ENCODE measurements at places on chromosomes 4 and X.

DNA sequence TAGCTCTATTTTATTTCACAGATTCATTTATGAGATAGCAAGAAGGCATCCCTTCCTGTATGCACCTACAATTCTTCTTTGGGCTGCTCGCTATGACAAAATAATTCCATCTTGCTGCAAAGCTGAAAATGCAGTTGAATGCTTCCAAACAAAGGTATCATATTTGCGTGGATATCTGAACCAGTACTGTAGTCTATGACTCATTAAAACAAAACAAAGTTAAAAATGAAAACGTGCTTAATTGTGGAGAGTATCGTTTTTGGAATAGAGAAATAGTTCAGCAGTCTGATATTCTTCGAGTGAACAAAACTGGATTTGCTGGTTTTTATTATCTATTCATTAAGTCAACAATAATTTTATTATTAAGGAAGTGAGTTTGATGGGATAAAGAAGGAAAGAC, 6.3 kb downstream of the AFP start:
- peak overlapping the region; percentile 52 for H3K4me3 ChIP-seq
- H3K27me3 ChIP-seq, result peaks cover 6% of the 10 kb centered on the region

GRCh38 chr4:5753366-5753765, 42.4 kb downstream of the EVC start:
- H3K4me1 ChIP-seq, result peaks cover 28% of the 10 kb centered on the region
- H3K27me3 ChIP-seq, result no peaks in the 10 kb centered on the region
- DNase-seq, result no peak
- peak overlapping the region; percentile 83 for H3K27ac ChIP-seq

- H3K27me3 ChIP-seq, result no peaks in the 10 kb centered on the region
- no peaks in the 10 kb centered on the region for H3K4me1 ChIP-seq
- H3K4me3 ChIP-seq, result no peak overlapping the region
- DNase-seq, result no peak
- no peaks in the 10 kb centered on the region for H3K36me3 ChIP-seq
Observed at GRCh38 chr4:63105839-63106238, 1303.4 kb downstream of the TECRL start.

- H3K27me3 ChIP-seq, result no peaks in the 10 kb centered on the region
- no peaks in the 10 kb centered on the region for H3K36me3 ChIP-seq
- no peak overlapping the region for H3K27ac ChIP-seq
- peaks cover 8% of the 10 kb centered on the region for H3K4me1 ChIP-seq
Observed at GRCh38 chrX:69229436-69229835, 64.2 kb upstream of the PJA1 start.

DNA sequence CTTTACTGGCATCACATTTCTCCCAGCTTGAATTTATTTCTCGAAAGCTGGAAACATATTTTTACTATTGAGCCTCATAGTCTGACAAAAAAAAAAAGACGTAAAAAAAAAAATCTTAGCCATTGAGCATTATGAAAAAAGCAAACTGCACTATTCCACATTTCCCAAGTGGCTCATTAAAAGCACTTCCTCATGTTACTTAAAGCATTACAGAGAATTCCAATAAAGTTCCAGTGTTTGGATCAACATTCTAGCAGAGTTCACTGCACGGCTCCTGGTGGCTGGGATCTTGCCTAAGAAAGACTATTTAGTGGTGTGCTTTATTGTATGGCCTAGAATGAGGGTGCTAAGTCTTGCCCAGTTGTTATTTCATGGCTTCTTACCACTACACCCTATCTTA, 476.2 kb downstream of the PPARGC1A start:
- no peaks in the 10 kb centered on the region for H3K27me3 ChIP-seq
- H3K36me3 ChIP-seq, result no peaks in the 10 kb centered on the region
- H3K27ac ChIP-seq, result no peak overlapping the region
- DNase-seq, result no peak
- H3K4me3 ChIP-seq, result no peak overlapping the region

DNA sequence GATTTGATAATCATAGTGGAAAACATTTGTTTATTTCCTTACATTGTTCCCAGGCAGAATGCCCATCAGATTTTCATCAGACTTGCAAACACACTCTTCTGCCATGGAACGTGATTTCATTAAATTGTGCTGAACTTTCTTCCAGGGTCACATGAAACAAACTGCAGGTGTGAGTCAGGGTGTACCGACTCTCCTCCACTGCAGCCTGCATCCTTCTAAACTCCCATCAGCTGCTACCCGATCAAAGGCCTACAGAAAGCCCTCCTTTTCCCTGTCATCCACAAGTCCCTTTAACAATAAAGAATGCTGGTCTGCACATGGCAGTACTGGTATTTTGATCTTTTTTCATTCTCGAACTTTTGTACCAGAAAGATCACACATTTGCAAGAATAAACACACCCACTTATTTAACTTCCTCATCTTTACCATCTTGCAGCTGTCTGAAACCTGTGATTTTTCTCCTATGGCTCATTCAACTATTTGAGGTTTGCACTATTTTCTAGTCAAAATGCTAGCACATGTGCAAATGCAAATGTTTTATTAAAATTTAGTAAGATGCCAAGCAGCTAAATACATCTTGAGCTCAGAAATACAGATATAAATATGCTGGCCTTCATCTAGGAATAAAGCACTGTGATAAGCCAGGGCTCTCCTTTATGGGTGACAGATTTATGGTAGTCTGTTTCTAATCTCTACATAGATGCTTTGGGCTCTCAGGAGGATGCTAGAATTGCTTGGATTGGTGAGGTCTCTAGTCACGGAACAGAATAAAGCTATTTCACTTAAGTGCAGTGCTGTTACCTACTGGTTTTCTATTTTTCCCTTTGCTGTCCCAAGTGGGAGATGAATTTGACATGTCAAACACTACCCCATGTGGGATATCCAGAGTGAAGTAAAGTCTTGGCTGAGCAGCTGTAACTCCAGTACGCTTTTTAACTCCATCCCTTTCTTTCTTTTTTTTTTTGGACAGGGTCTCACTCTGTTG, 25.8 kb upstream of the ARHGAP24 start:
- no peak overlapping the region for H3K4me3 ChIP-seq
- H3K27me3 ChIP-seq, result no peaks in the 10 kb centered on the region
- no peak overlapping the region for H3K27ac ChIP-seq

- peaks cover 61% of the 10 kb centered on the region for H3K4me1 ChIP-seq
- DNase-seq, result peak; percentile 17
- no peaks in the 10 kb centered on the region for H3K36me3 ChIP-seq
Observed at GRCh38 chr4:140102421-140102820, 51.6 kb downstream of the MAML3 start.

DNA sequence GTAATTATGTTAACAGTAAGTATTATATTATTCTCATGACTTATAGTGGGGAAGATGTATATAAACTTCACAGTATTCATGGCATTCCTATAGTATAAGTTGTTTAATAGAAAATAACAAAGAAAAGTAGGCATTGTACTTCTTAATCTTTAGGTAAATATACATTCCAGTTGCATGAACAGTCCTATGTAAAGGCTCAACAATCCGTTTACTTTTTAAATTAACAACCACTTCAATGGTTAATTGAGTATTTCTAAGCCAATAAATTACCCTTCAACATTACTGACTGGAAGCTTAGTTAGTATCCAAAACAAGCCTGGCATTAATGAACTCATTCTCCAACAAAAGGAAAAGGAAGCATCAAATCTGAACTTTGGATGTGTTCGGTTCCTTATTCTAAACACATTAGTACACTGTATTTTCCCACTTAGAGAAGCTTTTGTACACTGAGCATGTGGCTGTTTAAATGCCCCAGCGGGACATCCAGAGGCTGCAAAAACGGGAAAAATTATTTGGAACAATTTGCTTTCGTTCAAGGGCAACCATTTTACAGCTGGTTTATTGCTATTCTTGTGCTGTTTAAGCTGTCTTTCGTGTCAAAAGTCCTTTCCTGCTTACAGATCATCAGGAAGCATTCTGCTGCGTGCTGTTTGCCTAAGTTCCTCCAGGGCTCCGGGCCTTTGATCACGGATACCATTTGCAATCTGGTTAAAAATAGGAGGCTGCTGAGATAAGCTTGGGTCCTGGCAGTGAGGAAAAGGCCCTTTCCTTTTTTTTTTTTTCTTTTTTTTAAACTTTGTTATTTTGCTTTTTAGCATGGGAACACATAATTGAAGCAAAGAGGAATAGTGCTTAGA, 460.3 kb downstream of the SPRY1 start:
- no peak overlapping the region for H3K27ac ChIP-seq
- H3K27me3 ChIP-seq, result no peaks in the 10 kb centered on the region
- H3K4me3 ChIP-seq, result peak overlapping the region; percentile 52
- DNase-seq, result peak; percentile 33
- peaks cover 10% of the 10 kb centered on the region for H3K4me1 ChIP-seq
- no peaks in the 10 kb centered on the region for H3K36me3 ChIP-seq

DNA sequence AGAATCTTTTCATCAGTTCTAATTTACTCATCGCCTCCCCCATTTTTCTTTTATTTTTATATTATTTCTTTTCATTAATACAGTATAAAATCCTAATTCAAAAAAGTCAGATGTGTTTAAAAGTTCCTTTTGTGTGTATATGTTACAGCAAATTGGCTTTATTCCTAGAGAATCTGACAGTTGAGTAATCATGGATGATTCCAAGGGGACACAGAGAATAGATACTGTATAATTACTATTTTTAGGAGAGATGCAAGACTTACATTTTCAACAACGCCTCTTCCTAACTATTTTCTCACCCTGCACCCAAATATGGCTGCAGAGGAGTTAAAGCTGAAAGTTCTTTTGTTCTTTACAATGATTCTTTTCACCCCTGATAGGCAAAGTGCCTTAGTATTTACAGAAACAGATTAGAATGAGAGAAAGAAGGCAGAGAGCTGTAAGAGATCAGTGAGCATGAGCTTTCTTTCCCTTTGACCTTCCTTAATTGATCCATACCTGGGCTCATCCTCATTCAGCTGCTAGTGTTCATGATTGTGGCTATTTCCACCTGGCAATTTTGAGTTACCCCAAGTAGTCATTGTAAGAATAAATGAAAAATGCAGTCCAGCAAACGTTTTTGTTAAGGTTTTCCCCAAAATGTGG, 210.8 kb downstream of the SLC4A4 start:
- H3K4me1 ChIP-seq, result peaks cover 14% of the 10 kb centered on the region
- H3K27me3 ChIP-seq, result no peaks in the 10 kb centered on the region
- H3K4me3 ChIP-seq, result no peak overlapping the region
- H3K36me3 ChIP-seq, result no peaks in the 10 kb centered on the region
- no peak for DNase-seq

All from PC-3 (cell line).